Fibroblast of pulmonary artery (primary cell): ENCODE measurements at places on chromosomes 6 and 20.

DNA sequence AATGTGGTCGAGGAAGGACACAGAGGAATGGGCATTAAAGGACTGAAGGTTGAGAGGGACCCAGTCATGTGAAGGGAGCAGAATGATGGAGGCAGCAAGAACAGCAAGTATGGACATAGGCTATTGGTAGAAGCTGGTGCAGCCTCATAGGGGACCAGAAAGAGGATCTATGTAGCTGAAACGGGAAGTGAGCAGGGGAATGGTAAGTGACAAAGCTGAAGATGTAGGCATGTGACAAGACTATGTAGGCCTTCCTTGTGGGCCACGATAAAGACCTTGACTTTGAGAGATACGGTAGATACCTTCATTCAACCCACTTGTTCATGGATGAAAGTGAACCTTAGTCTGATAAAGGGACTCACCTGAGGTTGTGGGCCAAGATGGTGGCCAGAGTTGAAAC lies 3.5 kb downstream of the CTNNBL1 start:
- no peak for DNase-seq

DNA sequence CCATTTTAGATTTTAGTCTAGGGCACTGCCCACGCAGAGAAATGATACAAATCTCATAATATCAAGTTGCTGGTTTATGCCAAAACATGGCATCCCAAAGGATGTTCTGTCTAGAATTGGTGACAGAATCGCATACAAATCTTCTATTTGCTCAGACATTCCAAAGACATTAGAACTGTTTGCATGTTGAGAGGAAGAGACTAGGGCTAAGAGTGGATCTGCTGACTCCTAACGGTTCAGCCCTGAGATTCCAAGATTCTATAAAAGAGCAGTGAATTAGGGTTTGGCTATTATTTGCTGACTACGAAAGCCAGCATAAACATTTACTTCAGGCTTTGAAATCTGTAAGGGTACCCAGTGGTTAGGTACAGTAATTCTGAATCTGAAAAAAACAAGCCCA lies 3.6 kb downstream of the EPB41L2 start:
- DNase-seq = peak; percentile 40

DNA sequence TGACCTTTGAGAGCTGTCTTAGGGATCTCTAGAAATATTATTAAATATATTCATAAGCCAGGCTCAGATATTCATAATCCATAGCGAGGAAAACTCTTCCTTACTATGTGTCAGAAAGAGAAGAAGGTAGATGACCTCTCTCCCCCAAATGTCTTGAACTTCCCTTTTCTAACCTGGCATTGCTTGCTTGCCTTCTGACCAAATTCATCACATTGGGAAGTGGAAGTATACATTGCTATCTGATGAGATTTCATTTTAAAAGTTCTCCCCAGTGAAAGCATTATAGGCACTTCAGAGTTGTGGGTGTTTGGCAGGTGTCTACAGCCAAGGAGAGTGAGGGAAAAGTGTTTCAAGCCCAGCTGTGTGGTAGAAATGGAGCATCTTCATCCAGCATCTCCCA lies 197.3 kb downstream of the ZFAND3 start:
- DNase-seq = no peak

DNA sequence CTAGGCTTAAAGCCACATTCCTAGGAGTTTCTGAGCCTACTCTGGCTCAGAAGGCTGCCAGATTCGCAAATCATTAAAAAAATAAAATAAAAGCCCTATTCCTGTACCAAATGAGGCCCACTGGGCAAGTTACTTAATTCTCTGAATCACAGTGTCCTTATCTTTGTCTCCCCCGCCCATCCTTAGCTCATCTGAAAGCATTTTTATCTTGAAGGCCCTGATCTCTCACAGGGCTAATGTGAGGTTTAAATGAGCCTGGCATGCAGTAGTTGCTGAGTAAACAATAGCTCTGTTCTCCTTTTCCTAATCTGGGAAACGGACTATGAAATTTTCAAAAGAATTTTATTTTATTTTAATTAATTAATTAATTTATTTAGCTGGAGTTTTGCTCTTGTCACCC lies 2.1 kb upstream of the ZBTB12 start:
- peak; percentile 48 for DNase-seq

DNA sequence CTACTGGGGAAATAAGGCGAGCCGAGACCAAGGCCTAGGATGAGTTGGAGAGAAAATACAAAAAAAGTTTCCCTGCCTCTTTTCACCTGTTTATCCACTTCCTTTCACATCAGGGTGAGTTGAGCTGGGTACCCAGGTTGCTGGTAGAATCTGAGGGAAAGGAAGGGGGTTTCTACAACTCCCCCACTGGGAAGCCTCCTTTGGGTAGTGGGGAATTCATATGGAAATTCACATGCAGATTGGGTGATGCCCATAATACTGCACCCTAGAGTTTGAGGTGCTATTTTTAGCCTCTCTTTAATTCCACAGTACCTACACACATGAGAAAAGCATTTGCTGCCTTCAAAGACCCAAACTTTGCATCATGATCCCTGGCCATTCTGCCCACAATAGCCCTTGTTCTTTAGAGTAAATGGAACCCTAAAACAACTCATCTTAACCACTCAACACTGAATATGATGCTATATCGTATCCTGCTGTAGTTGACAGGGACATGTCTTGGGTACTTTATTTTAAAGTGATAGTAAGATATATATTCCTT lies 2.7 kb downstream of the OSTM1 start:
- no peak for DNase-seq

DNA sequence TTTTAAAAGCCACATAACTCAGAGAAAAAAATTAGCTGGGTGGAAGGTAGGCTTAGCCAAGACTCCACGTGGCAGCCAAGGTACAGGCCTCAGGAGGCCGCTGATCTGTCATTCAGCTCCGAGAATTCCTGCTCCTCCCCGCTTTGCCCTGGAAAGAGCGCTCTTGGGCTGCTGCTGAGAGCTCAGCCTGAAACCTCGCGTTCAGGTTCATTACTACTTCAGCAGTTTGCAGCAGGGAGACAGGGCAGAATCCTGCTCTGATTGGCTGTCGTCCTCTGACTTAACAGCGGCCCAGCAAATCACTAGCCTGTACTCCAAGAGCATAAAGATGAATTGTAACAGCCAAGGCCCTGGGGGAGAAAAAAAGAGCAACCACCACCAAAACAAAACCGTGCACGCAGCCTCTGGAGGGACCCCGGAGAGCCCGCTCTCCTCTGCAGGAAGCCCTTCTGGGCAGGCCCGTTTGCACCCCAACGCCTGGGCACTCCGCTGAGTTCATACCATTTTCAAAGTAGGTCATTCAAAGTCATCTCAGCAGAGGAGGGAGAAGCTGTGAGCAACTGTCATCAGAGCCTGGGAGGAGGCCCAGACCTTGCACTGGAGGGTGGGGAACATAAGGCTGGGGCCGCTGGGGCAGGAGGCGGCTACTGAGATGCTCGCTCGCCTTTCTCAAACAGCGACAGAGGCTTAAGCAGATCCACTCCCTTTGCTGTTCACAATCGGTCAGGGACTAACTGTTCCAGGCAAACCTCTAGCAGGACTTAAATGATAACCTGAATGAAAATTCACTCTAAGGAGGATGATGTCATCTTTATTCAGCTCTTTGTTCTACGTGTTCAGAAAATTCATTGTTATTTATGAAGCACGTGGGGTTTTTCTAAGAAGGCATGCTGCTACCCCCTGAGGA lies 42.3 kb upstream of the ATXN1 start:
- DNase-seq = peak; percentile 66

- DNase-seq = no peak
Observed at GRCh38 chr6:90294614-90294988, 2.0 kb downstream of the BACH2 start.

- no peak for DNase-seq
Observed at GRCh38 chr20:63703471-63703975, 4.3 kb downstream of the ARFRP1 start.

DNA sequence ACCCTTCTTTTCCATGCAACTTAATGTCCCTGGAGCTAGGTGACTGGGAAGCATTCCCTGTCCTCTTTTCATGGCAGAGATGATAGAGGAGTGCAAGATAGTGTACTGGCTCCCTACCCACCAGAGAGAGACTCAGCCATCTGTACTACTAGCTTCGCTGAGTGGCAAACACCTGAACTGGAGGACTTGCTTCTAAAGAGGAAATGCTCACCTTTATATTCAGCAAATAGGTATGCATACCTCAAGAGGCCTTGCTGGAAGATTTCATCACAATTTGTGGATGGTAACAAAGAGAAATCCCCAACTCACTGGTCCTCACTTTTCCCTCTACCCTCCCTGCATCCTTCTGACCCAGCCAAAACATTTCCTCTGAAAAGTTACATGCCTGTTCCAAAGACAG lies 124.1 kb downstream of the FOXA2 start:
- DNase-seq = no peak

DNA sequence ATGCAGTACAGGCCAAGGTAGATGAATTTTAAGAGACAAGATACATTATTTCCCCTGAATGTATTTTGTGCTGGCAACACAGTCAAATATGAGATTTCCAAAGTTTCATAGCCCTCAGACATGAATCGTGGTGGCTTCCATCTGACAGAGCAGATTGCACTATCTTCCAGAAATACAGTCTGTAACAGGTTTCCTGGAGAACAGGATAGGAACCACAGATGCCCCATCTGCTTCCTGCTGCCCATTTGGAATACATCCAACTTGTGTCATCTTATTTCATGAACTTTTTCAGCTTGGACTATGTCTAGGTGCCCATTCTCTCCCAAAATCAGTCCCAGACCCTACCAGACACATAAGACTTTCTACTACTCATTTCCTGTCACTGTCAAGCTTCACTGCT lies 426.0 kb downstream of the KIF16B start:
- DNase-seq = no peak

- DNase-seq = no peak
Observed at GRCh38 chr6:63926950-63927927, 291.6 kb downstream of the PHF3 start.

- DNase-seq = peak; percentile 68
Observed at GRCh38 chr6:156828280-156828703, 51.1 kb downstream of the ARID1B start.

- no peak for DNase-seq
Observed at GRCh38 chr6:3396503-3397180, 60.2 kb downstream of the SLC22A23 start.

- DNase-seq = no peak
Observed at GRCh38 chr20:53021934-53022333, 49.8 kb downstream of the TSHZ2 start.

DNA sequence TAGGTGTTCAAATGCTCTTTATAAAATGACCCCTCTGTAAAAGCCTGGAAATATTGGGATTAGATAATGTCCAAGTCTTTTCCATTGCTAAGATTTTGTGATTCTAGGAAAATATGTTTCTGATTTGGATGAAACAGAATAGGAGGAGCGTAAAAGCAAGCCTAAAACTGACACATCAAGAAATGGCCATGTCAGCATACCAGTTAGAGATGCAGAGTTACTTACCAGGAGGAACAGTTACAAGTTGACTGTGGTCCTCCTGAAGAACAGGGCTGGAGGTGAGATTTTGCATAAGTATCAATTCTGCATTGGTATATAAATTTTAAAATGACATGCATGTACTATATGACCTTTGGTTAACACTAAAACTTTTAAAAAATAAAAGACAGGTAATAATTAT lies 35.3 kb downstream of the EYA2 start:
- DNase-seq = no peak

- peak; percentile 2 for DNase-seq
Observed at GRCh38 chr20:31923388-31924331, 28.2 kb downstream of the PDRG1 start.

DNA sequence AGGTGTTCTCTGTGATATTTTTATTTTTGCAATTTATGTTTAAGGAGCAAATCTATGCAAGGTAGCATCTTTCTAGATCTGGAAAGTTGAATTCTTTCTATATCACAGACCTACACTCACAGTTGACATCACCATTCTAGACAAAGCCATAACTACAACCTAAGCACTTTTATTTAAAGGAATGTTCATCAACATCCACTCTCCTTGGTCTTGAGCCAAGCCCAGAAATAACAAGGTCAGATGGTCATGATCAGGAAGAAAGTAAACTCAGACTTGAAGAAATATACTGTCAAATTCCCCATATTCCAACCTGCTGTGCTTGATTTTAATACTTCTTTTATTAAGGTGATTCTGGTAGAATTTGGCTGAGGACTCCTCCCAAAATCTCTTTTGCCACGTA lies 32.2 kb downstream of the MMUT start:
- no peak for DNase-seq

DNA sequence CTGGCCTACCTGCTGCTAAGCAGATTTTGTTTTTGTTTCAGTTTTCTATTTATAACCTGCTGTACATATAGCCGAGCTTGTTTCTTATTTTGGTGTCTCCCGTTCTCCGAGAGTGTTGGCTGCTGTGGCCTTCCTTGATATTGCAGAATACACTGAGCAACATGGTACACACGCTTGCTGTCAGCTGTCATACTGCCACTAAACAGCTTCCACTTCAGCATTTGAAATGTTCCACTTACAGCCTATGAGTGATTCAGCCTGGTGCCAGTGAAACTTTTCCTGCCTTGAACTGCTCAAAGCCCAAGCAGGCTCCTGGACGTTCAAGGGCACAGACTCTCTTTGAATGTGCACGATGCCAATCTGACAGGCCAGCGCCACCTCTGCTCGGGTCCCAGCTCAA lies 87.1 kb downstream of the PSMG4 start:
- no peak for DNase-seq

- no peak for DNase-seq
Observed at GRCh38 chr6:2891768-2892170, 11.3 kb downstream of the SERPINB9 start.

DNA sequence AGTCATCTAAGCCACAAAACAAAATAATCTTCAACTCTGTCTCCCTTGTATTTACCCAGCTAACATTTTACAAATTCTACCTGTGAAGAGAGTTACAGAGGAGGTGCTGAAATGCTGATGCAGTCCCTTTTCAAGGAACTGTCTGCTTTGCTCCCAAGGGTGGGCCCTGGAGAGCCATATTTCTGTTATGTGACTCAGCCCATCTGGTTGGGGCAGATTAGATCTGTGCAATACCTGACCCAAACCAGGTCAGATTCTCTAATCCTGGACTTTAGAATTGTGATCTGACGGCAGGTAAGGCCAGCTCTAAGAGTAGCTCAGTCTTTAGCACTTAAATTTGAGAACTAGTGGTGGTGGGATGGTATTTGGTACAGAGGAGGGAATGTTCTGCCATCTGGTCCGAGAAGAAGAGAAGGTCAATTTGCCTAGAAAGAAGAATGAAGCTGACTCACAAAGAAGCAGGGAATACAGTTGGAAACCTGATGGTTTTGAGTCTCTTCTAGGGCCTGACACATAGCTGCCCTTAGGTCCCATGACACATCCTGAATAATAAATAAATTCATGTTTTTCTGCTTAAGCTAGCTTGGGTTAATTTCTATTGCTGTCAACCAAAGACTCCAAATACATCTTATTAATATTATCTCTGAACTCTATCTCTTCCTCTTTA lies 8.1 kb downstream of the ZNF311 start:
- DNase-seq = no peak

DNA sequence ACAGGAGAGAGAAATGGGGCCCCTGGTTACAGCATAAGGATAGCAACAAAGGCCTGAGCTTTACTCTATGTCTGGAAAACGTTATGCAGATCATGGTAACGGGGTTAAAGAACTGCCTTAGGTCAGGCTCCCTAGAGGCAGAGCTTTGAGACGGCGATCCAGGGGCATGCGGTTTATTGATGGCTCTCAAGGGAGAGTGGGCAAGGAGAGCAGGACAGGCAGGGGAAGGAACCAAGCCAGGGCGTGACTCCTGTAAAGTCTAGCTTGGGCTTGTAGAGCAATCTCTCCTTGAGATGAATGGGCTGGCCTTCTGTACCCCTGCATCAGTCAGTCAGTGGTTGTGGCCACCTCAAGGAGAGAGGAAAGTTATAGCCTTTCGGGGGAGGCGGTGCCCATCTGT lies 12.5 kb upstream of the FERMT1 start:
- no peak for DNase-seq
